ENCODE measurements at places on chromosomes 6 and 20. TPM values are rescaled to one million over a fixed set of nuclear protein-coding genes. Genes with fewer than 3 reads are reported as not detected.

DNA sequence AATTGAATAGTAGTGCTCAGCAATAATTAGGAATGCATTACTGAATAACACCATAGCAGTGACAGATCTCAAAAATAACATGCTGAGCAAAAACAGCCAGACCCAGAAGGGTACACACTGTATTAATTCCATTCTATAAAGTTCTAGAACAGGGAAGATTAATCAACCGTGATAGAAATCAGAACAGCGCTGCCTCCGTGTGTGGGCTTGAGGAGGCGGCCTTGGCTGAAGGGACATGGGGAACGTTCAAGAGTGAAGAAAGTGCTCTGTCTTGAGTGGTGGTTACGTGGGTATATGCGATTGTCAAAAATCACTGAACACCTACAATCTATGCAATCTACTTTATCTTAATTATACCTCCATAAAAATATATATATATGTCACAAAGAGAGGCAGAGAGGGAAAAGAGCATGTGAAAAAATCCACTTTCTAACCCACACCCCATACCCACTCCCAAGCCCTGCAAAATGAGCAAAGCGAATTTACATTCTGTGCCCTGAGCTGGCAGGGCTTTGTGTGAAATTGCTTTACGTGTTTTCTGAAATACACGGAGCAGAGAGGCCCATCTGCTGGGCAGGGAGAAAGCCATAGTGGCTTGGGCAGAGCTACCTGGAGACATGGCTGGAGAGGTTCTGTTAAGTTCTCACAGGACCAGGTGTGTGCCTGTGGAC lies 74.4 kb downstream of the NFATC2 start:
- DNase-seq, result no peak

DNA sequence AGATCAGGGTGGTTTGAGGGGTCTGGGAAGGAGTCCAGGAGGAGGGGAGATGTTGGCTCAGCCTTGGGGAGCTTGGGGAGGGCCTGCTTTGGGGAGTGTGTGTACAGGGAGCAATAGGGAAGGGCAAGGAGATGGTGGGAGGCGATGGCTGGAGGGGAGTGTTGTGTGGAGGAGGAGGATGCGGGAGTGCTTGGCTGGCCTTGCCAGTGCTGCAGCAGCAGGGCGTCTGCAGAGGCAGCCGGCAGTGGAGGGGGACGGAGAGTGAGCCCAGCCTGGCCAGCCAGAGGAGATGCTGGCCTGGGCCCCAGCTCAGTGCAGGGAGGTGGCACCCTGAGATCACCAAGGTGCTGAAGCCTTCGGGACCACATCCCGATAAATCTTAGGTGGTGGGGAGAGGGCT lies 3.9 kb downstream of the IP6K3 start:
- DNase-seq, result no peak

- DNase-seq, result no peak
These were observed 86.0 kb downstream of the SESN1 start for GRCh38 chr6:109008537-109009235.

The HLA-DQB2 gene
- total RNA-seq, result not detected

Measured in transverse colon (tissue), 4 donors.